ENCODE measurements at places on chromosomes 6 and 20.

GRCh38 chr6:96015518-96016333, at the start of gene FUT9:
Gene FUT9 (plus strand): TSS chr6:96015974. CDS start chr6:96203156, 187,182 bp downstream.
- DNase-seq = no peak

- DNase-seq = no peak
These were observed 102.1 kb downstream of the DTNBP1 start for GRCh38 chr6:15560713-15561112.

- no peak for DNase-seq
These were observed 54.2 kb downstream of the TRAM2 start for GRCh38 chr6:52522655-52523054.

DNA sequence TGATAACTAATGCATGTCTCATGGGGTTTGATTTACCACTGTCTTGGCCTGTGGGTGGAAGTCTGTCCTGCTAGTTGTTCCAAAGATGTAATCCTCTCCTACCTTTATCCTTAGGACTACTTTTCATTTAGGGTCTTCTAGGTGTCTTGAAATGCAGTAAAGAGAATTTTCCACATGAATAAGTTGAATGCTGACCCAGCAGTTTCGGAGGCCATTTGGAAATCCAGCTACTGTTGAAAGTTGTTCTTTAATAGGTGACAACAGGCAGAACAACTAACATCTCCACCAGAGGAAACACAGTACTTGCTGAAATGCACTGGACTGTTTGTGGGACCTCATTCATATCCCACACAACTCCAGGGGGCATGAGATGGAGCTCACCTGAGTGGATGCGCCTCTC, 478.1 kb downstream of the BTBD3 start:
- no peak for DNase-seq

DNA sequence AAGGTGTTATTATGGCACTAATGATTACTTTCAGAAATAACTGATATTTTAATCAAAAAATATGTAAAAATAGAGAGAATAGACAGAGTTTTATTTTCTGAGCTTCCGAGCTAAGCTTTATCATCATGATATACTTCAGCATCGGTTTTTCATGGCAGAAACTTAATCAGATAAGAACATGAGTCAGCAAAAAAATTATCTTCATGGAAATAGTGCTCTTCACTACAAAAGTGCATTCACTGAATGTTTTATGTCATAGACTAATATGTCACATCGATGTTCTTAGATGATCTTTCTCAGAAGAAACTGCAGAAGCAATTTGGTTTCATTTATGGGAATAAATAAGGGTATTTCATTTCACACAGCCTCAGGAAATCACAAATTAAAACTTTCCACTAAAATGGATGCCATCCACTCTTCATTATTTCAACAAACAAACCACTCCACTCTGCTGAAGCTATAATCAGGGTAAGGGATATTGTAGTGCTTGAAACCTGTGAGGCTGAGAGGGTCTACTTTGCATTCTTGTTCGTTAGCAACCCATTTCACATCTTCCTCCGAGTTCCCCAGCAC, 10.2 kb upstream of the MAP3K7 start:
- no peak for DNase-seq

DNA sequence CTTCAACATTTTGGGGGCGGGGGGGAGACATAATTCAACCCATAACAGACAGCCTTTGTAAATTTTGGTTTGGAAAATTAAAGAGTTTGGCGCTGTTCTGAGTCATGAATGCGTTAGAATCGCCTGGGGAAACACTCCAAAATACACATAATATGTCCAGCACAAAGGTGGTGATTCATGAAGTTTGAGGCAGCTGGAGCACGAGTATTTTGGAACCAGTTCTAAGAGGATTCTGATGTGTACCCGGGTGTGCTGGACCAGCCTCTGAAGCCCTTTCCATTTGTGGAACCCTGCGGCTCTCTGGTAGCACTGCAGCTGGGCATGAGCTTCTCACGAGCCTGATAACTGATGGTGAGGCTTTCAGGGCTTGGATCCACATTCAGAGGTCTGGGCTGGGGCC, 4.7 kb downstream of the GMPR start:
- DNase-seq = no peak
